ENCODE measurements at places on chromosomes 5 and 9.

GRCh38 chr5:69030358-69031062, 63.3 kb upstream of the SLC30A5 start:
- no peak for DNase-seq

DNA sequence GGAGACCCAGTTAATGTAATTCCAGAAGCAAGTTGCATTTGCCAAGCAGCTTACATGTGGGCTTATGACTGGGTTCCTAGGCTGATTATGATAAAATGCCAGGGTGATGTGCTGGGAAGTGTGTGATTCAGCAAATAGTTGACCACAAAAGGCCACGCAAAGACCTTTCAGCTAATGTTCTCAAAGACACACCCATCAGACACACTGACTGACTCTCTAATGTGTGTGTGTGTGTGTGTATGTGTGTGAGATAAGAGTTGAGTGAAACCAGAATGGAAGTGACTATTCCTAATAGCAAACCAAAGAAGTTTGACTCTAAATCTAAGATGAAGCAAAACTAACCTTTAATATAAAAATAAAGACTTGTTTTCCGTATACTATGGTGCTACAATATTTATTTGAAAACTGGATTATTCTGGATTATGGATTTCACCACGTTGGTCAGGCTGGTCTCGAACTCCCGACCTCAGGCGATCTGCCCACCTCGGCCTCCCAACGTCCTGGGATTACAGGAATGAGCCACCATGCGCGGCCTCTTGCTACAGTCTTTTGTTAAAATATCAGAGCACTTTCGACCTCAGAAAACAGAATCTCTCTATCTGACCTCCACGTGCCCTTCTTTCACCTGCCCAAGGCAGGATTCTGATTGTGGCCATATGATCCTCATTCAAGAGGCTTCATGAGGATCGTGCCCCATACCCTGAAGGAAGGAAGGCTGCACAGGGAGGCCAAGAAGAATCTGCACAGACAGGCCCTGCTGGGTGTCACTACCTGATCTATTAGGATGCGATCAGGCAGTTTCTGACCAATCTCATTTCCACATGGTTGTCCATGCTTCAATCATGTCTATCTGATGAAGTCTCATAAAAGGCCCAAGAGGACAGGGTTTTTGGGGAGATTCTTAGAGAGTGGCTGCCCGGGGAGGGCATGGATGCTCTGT, 75.6 kb downstream of the USP20 start:
- no peak for DNase-seq

DNA sequence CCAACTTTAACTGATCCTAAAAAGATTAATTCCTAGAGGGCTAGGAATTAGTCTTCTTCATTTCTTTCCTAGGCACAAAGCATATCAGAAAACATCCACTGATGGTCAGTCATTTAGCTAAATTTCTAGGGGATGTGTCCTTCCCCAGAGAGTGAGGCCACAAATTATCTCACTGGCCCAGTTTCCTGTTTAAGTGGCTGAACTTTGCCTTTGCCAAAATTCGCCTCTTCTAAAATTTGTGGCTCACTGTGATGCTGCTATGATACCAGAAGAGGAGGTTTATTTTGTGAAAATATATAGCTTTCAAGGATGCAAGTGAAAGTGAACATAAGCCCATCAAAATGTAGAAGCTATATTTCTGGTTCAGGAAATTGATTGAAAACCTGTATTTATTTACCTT, 98.1 kb upstream of the FER start:
- DNase-seq: no peak

GRCh38 chr9:116992865-116993264, 305.8 kb downstream of the TRIM32 start:
- DNase-seq: no peak

DNA sequence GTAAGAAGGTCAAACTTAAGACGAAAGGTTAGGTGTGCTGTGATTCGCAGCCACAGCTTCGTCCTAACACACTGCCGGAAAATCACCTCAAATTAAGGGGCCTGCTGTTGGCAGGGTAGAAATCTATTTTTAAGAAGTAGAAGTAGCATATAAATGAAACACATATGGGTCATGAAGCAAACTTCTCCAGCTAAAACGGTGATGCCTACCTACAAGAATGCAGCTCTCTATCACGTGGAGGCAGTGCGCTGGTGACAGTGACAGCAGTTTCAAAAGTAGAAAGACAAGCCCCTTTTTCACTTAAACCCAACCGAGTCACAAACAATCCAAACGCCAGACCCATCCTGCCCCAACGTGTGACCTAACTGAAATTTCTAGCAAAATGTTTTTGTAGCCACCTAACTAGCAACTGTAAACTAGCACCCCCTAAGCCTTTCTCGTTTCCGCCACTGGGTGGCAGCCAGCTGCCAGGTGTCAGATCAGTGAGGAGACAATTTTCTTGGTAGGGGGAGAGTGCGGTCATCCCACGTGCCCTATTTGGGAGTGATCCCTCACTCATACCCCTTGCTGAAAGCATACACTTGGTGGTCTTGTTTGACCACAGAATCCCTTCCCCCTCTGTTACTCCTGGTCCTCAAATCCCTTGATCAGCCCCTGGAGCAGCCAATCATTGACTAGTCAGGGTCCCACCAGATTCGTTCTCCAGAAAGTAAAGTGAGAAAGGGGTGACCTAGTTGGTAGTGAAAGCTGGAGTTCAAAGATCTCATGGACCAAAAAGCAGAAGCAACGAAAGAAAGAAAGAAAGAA, 71.8 kb upstream of the MAMDC2 start:
- DNase-seq: peak; percentile 0

GRCh38 chr5:135135530-135136226, 101.7 kb upstream of the PITX1 start:
- DNase-seq: no peak

GRCh38 chr9:93288341-93288740, 104.4 kb downstream of the WNK2 start:
- no peak for DNase-seq

- peak; percentile 27 for DNase-seq
Observed at GRCh38 chr9:129141066-129142041, 30.1 kb downstream of the PTPA start.

DNA sequence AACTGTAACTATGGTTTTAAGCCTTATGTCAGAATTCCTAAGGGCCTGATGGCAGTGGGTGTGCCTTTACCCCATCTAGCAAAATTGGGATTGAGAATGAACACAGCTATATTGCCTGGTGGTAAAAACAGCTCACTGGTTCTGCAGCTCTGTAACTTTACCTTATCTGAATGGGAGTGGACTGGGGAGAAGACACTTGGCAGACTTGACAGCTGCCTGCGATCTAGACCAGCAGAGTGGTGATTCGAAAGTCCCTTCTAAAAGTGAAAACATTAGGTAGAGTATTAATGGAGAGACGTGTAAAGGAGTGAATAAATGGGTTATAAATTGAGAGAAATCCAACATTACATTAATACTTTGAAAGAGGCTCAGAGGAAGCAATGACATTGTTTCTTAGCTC, 289.1 kb upstream of the EDIL3 start:
- no peak for DNase-seq

GRCh38 chr5:1516615-1517601, 6.9 kb downstream of the LPCAT1 start:
- no peak for DNase-seq

DNA sequence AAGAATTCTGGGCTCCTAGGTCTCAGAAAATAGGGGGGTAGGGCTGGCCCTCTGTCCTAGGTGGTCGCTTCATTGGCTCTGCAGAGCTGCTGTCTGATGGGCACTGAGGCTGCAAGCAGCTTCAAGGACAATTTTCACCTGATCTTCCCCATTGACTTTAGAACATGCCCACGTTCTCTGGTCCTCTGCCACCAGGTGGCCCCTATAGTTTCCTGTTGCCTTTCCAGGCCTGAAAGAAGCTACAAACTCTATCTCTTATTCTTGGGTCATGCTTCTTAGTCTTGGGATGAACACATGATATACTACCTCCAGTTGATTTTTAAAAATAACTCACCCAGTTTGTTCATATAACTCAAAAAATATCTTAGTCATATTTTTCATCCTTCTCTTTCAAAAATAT, 26.3 kb downstream of the SPZ1 start:
- no peak for DNase-seq

DNA sequence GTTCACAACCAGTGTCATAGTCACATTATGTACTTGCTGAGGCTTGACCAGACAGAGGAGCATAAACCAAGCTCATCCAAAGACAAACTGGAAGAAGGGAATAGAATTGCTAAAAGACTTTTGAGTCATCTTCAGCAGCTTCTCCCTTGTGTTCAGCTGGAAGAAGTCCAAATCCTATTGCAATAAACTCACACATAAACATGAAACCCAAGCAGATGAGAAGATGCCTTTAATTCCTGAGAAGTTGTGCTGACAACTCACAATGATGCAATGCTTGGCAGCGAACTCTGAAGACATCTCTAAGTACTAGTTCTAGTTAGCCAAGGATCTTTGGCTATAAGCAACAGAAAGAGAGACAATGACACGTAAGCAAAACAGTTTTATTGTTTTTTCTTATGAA, 642.1 kb downstream of the KCTD16 start:
- DNase-seq: no peak

DNA sequence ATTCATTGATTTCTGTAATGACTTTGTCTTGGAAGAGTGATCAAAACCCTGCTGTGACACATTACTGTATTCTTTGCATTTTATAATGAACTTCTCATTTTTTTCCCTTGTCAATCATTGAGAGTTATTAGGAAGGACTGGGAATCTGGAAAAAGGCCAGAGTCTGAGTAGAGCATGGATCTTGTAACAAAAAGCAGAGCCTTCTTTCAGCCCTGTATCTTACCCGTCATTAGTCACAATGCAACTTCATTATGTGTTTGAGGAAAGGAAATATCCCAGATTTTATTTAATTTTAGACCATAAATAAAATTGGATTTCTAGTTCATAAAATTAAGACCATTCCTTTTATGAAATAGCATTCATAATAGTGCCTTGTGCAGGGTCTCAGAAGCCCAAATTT, 131.4 kb downstream of the ARHGEF28 start:
- DNase-seq: no peak

- no peak for DNase-seq
Observed at GRCh38 chr5:34789021-34789531, 49.9 kb upstream of the TTC23L start.

GRCh38 chr9:89646189-89646939, 41.6 kb downstream of the GADD45G start:
- no peak for DNase-seq

DNA sequence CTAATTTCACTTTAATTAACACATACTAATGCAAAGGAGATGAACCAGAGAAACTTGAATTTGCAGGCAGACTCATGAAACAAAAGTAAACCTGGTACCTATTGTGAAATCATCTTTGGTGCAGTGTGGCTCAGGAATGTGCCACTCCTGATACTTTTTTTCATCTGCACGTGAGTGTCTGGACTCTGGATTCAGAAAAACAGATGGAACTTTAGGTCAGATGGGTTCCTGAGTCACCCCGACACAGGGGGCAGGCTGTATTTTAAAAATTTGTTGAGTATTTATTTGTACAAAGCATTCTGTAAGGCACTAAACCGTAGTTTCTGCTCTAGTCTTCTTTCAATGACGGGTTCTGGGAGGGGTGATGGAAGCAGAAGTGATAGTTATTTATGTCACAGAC, 52.2 kb upstream of the TUT7 start:
- no peak for DNase-seq

DNA sequence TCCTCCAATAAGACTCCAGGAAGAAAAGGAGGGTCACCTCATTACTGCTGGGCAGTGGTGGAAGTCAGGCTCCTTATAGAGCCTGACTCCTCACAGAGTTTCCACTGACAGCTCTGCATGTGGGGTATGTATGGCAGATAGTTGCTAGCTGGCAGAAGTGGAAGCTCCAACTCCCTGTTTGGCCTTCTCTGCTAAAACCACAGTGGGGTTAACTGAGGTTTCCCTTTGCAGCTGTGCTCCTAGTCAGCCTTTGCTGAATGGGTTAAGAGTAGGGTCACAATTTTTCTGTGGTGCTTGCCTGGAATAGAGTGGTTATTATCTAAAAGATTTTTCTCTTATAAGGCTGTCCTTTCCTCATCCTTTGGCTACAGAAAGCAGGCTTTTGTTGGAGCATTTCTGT, 327.5 kb downstream of the FBXL17 start:
- DNase-seq: no peak

- DNase-seq: no peak
Observed at GRCh38 chr9:82488313-82489200, 500.0 kb downstream of the SPATA31D1 start.

DNA sequence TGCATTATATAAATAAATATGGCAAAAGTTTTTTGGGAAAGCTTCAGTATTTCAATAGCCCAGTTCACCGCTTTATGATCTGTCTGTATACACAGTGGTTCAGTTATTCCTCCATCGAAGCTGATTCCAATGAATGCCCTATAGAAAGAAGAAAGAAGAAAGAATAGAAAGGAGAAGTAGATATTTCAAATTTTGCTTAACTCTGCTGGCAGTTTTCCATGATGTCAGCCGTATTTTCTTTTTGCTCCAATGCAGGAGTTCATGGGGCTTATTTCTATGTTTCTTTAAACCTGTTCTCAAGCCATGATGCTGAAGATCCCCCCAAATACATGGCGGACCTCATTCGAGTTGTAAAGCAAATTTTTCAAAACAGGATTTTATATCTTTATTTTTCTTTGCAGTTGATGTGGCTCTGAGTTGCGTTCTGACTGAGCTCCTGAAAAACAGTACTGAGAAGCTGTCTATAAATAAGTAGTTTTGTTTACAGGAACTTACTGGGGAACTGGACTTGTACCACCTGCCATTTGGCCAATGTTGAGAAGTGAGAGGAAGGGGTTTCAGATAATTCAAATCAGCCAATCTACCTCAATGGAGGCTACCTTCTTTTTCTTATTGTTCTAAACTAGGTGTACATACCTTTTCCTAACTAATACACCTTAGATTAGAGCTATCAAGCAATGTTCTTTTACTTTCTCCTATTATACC, 418.5 kb upstream of the MEF2C start:
- DNase-seq: no peak

- DNase-seq: no peak
Observed at GRCh38 chr9:112856843-112857242, 33.8 kb downstream of the SLC46A2 start.

DNA sequence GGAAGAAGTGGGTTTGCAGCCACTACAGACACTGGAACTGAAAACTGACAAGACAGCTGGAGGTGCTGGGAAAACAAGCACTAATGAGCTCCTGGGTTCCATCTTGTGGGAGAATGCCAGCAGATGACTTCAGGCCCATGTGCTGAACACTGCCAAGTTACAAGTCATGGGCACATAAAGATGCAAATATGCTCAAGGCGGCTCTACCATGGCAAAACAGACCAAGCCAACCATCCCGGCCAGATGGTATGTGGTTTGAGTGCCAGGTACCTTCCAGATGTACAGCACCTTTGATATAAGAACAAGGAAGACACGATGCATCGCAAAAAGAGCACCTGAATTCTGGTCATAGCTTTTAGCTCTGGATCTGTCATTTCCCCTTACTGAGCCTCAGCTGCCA, 19.9 kb downstream of the TNFSF8 start:
- no peak for DNase-seq

GRCh38 chr5:67405755-67406154, 209.2 kb upstream of the CD180 start:
- no peak for DNase-seq

All from activated gamma-delta T cell treated with anti-CD3 and anti-CD28 coated beads, Interleukin-2, amount 50 U/mL, for 16 hours (primary cell).